ENCODE measurements at places on chromosomes 12 and 14.

GRCh38 chr14:96722736-96723135 is 74.4 kb upstream of the VRK1 start:
- no peak for ATAC-seq

DNA sequence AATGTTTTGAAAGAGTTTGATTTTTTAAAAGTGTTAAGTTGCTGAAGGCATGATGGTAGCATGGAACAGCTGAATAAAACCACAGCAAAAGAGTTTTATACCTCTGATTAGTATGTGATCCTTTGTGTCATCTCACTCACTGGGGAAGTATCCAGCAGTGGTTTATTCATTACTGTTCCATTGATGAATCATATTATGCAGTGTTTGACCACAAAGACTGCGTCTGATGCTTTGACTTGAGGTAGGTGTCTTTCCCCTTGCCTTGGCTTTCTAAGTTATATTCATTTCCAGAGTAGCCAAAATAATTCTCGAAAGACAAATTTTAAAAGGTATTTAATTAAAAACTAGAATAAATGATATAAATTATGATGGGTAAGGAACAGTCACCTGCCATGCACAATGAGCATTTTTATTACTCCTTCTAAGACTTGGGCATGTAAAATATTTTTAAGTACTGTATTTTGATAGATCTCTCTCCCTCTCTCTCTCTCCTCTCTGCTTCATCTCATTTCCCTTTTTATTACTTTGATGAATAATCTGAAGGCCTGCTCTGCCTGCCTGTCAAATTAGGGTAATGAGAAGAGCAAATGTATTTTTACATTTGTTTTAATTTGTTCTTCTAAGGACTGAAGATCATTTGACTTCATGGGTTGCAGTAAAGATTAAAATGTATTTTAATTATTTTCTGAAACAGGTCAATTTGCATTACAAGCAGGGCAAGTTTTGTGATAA is 164.9 kb downstream of the NAV3 start:
- ATAC-seq, result peak; percentile 74

- peak; percentile 91 for ATAC-seq
Measured at GRCh38 chr12:54126696-54127537, 61.9 kb downstream of the SMUG1 start.

DNA sequence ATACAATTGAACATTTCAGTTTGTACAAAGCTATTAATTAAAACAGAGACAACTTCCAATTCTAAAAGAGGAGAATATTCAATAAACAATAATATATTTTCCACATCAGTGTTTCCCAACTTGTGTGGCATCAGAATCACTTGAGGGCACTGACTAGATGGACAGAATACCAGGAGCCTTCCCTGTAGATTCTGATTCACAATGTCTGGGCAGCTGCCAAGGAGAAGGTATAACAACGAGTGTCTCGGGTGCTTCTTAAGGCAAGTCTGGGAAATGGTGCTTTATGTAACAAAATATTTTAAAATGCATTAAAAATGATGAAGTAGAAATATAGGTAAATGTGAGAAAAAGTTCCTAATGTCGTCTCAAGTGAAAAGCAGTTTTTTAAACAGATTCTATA is 26.2 kb downstream of the GALC start:
- ATAC-seq, result no peak

GRCh38 chr12:80412343-80412953 is 31.6 kb upstream of the PTPRQ start:
- ATAC-seq, result peak; percentile 88

DNA sequence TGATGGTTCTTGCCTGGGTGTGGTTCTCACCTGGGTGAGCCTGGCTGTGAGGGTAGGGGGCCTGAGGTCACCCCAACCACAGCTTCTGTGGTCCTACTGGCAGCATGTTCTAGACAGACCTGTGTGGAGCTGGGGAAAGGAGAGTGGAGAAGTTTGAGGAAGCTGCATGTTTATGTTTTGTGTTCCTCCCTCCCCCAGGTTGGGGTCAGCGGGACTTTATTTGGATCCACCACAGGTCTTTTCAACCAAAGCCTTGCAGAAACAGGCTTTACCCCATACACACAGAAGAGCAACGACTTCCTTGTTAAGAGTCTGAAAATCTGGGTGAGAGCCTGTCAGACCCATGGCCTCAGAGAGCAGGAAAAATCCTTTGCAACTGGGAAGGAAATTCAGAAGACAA is 5.6 kb downstream of the CD9 start:
- ATAC-seq, result no peak

DNA sequence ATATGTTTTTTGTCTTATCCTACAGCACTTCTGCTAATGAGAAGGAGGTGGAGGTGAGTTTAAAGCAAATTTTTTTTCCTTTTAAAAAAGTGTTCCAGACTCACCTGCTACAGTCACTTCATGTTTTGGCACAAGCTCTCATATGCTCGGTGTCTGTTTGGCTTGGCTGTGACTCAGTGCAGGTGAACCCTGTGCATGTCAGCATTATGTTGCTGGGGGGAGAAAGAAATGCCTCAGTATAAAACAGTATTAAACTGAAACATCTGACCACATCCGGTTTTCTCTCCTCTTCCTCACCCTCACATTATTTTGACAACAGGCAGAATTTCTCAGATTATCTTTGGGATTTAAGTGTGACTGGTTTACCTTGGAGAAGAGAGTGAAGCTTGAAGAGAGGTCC is 105.2 kb downstream of the DNAI7 start:
- ATAC-seq, result no peak

- ATAC-seq, result no peak
Measured at GRCh38 chr14:87888136-87888999, 104.6 kb downstream of the GALC start.

DNA sequence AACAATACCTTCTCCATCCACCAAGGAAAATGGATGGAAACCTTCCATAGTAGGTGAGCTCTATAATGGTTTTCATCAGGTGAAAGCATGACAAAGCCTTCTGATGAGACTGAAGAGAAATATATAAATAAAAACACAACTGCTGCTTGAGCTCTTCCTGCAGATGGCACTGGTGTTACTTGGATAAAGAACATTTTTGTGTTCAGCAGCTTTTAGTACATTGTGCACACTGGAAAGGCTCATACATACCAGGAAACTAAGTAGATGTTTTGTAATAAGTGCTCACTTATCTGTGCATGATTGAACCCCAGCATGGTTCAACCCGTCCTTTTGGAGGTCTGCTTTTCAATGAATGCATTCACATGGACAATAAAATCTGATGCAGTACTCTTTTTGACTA is 357.3 kb upstream of the MIS18BP1 start:
- ATAC-seq, result no peak

GRCh38 chr12:53575502-53576249 is 50.5 kb downstream of the ATF7 start:
- no peak for ATAC-seq

GRCh38 chr14:92753250-92753649 is 4.8 kb upstream of the LGMN start:
- no peak for ATAC-seq

- no peak for ATAC-seq
Measured at GRCh38 chr12:121252712-121253345, 42.9 kb downstream of the P2RX4 start.

DNA sequence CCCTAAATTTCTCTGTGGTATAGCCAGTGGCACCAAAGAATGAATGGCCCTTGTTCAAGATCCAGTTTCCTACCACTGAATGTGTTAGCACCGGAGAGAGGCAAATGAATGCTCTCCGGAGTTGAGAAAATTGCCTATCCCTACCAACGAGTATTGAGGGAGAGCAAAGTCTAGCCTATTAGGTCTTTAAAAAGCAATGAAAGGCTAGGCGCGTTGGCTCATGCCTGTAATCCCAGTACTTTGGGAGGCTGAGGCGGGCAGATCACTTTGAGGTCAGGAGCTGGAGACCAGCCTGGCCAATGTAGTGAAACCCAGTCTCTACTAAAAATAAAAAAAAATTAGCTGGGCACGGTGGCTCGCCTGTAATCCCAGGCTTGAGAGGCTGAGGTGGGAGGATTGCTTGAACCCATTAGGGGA is 898 bp upstream of the RAB15 start:
- ATAC-seq, result no peak

- ATAC-seq, result peak; percentile 55
Measured at GRCh38 chr12:9372202-9372601, 164.0 kb upstream of the PZP start.

- no peak for ATAC-seq
Measured at GRCh38 chr14:64186231-64187129, 107.7 kb downstream of the ESR2 start.

GRCh38 chr12:85781766-85782165 is 54.4 kb downstream of the RASSF9 start:
- ATAC-seq, result no peak

DNA sequence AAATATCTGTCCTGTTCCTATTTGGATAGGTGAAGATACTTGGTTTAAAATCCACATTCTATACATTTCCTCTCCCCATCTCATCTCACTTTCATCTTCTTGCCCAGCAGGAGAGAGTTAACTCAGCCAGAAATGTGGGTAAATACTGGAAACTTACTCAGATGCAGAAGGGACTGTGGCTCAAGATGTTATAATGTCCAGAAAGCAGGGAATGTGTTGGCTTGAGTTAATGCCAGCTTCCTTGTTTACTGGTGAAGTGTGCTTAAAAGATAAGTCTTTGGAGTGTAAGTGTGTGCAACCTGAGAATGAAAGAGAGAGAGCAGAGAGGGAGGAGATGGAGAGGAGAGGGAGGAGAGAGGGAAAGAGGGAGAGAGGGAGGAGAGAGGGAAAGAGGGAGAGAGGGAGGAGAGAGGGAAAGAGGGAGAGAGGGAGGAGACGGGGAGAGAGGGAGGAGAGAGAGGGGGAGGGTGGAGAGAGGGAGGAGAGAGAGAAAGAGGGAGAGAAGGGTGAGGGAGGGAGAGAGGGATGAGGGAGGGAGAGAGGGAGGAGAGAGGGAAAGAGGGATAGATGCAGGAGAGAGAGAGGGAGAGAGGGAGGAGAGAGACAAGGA is 22.0 kb upstream of the SNRPF start:
- peak; percentile 64 for ATAC-seq

- peak; percentile 72 for ATAC-seq
Measured at GRCh38 chr14:104723651-104724406, at the start of gene ADSS1. TSS of gene ADSS1 (plus strand) at chr14:104724229. CDS start at chr14:104724271, 42 bp downstream.

- no peak for ATAC-seq
Measured at GRCh38 chr12:103998976-103999375, 33.3 kb downstream of the TDG start.

GRCh38 chr14:22803687-22803974 is 11.6 kb downstream of the SLC7A7 start:
- no peak for ATAC-seq

DNA sequence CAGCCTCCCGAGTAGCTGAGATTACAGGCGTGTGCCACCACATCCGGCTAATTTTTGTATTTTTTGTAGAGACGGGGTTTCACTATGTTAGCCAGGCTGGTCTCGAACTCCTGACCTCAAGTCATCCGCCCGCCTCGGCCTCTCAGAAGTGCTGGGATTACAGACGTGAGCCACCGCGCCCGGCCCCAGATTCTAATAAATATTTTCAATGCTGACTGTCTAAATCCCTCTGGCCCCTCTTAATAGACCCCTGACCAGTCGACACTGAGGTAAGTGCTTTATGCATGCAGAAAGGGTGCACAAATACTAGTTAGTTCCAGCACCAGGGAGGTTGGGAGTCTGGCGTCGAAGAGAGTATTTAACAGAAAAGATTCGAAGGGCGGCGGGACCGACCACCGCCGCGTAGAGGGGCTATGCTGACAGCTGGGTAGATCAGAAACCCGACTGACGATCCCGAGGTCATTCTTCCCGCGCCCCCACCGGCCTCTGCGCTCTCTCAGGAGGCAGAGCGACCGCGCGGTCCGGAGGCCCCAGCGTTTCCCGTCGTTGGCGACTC is 1.1 kb upstream of the SPATS2 start:
- ATAC-seq, result peak; percentile 26

DNA sequence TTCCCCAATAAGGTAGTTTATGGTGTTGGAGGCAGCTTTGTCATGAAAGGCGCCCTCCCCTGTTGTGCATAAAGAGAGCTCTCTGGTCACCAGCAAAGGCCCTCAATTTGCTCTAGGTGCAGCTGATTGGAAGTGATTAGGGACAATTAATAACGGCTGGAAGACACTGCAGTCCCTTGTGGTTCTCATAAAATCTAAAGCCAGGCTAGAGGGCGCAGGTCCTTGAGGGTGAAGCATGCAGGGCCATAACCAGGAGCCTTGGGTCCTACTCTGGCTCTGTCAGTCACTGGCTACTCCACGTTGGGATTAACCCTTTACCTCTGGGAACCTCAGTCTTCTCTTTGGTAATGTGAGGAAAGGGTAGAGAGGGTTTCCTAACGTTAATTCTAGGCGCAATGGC is 1.9 kb downstream of the DAAM1 start:
- peak; percentile 3 for ATAC-seq

- no peak for ATAC-seq
Measured at GRCh38 chr12:13243516-13244070, 47.1 kb downstream of the EMP1 start.

DNA sequence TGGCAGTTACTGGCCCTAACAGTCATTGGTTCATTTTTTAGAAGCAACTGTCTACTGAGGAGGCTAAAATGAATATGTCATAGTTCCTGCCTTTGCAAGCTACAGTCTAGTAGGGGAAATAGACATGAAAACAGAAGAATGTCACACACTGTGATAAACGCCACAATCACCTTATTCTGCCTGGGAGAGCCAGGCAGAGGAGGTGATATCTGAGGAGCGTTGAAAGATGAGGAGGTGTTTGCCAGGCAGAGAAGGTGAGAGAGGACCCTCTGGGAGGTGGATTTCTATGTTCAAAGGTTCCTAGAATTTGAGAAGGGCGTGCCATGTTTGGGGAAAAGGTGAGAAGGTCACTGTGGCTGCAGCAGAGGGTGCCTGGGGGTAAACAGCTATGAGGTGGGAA is 185.7 kb downstream of the PAX9 start:
- ATAC-seq, result no peak

- peak; percentile 90 for ATAC-seq
Measured at GRCh38 chr12:58920102-58920960, at the start of gene LRIG3. TSS of gene LRIG3 (minus strand) at chr12:58920504. CDS start at chr12:58920235, 269 bp downstream.

- no peak for ATAC-seq
Measured at GRCh38 chr14:65251213-65251612, 148.9 kb upstream of the MAX start.

- ATAC-seq, result no peak
Measured at GRCh38 chr12:108572166-108572790, 9.9 kb downstream of the ISCU start.

DNA sequence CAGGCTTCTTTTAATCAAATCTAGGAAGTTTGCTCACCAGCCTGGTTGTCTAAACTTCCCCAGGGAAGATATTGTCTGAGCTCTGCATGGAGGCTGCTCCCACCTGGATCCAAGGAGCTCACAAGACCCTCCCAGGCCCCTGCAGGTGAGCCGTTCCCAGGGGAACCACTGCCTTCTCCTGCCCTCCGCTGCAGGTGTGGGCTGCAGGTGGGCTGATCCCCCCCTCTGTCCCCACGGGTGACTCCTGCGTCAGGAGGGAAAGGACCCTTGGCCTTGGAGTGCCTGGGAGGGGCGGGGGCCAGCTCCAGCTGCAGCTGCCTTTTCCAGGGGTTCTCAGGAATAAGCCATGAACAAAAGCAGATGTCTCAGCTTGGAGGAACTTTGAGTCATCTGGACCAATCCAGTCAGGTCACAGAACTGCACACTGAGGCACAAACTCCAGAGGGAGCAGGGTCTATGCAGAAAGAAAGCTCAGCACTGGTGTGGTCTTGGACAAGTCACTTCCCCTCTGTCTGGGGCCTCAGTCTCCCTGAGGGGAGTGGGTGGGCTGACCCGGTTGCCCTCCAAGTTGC is 246.6 kb upstream of the RTL1 start:
- ATAC-seq, result no peak

- ATAC-seq, result peak; percentile 85
Measured at GRCh38 chr12:96878704-96879103, 28.4 kb upstream of the NEDD1 start.

GRCh38 chr14:89379006-89379405 is 38.0 kb downstream of the FOXN3 start:
- no peak for ATAC-seq

GRCh38 chr12:100573292-100574186 is at the start of gene GAS2L3:
TSS of gene GAS2L3 (plus strand) at chr12:100573684. CDS start at chr12:100594905, 21,221 bp downstream.
- ATAC-seq, result peak; percentile 94

- ATAC-seq, result no peak
Measured at GRCh38 chr12:24200010-24200409, 250.5 kb upstream of the SOX5 start.

Data from SK-N-SH treated with all-trans-retinoic acid at 6 μM for 48 hours (cell line).